ENCODE measurements at places on chromosomes 2 and 18. TPM values are rescaled to one million over a fixed set of nuclear protein-coding genes. Genes with fewer than 3 reads are reported as not detected.

The FBLN7 gene
- 0.95 TPM for total RNA-seq

The CDH19 gene
- 48.2 TPM for total RNA-seq

The C2orf66 gene
- total RNA-seq: not detected

The KCNK3 gene
- total RNA-seq: 12.2 TPM

The CFC1 gene
- total RNA-seq: not detected

The KLHL29 gene
- 6.3 TPM for total RNA-seq

- DNase-seq: no peak
Observed at GRCh38 chr2:208686665-208687064, 280.1 kb downstream of the PTH2R start.

DNA sequence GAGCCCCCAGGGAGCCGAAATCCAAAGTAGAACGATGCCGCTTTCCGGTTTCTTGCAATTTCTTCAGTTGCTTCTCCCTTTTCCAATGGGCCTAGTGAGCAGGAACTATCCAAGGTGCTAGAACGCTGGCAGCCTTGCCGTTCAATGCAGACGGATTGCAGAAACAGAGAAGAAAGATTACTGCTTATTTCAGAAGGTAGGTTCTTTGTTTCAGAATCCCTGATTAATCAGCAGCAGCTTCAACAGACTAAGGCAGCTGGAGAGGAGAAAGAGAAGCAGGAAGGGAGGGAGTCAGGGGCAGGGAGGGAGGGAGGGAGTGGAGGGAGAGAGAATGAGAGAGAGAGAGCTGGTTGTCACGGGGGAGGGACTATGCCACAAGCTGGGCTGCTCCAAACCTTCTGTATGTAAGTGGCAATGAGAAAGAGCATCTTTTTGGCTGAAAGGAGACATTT lies 576 bp downstream of the NYAP2 start:
- DNase-seq: no peak

GRCh38 chr2:41892476-41892875 lies 155.3 kb upstream of the PKDCC start:
- no peak for DNase-seq

GRCh38 chr2:7203056-7203467 lies 285.9 kb downstream of the RNF144A start:
- DNase-seq: peak; percentile 76

DNA sequence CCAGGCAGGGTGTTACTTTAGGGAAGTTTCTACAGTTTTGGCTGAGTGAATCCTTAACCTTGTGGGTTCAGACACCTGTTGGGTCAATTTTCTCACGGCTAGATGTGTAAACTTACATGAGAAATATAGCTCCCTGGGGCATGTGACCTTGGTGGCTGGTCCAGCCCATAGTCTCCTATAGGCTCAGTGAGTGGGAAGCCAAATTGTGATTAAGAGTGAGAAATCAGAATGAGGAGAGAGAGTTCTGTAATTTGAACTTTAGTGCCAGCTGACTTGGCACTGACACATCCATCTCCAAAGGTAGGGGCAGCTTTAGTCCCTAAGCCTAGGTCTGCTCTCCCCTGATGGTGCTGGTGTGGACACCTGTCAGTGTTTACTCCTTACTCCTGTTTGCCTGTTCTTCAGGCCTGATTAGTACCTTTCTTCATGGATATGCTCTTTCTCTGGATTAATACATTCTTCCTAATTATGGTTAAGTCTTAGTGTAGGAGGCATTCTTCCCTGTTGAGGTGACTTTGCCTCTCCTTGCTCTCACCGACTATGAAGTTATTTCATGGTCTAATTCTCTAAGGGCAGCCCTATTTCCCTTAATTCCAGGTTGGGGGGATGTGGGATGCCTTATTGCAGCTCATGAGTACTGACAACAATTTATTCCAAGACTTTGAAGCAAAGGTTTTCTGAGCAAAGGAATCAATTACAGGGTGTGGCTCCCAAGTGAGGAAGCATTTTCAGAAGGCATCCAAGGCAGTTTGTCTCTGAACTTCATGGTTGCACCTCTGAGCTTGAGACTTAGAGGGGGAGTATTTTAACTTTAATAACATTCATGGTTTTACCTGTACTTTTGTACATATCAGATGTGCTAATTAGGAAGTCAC lies 177.3 kb downstream of the DYSF start:
- no peak for DNase-seq

- DNase-seq: no peak
Observed at GRCh38 chr18:24602201-24602600, 141.8 kb downstream of the HRH4 start.

DNA sequence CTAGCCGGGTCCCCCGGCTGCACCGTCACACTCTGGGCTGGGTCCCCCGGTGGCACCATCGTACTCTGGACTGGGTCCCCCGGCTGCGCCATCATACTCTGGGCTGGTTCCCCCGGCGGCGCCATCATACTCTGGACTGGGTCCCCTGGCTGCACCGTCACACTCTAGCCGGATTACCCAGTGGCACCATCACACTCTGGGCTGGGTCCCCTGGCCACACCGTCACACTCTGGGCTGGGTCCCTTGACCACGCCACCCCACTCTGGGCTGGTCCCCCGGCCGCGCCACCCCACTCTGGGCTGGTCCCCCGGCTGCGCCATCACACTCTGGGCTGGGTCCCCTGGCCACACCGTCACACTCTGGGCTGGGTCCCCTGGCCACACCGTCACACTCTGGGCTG lies 653.8 kb upstream of the ID2 start:
- DNase-seq: no peak

DNA sequence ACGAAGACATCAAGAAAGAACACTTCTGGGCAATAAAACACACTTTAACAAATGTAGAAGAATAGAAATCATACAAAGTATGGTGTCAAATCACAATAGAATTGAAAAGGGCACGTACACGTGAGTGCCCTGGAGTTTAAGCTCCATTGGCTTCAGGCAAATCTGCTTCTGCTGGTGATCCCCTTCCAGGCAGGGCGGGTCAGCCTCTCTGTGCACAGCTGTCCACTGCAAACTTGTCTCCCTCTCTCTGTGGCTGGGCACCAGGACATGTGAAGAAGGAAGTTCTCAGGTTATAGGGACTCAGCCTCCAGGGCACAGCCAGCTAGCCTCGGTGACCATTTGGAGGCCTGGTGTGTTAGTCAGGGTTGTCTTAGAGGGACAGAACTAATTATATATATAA lies 66.0 kb downstream of the ST3GAL5 start:
- no peak for DNase-seq

GRCh38 chr2:48984922-48985321 lies 169.4 kb downstream of the FSHR start:
- DNase-seq: no peak

DNA sequence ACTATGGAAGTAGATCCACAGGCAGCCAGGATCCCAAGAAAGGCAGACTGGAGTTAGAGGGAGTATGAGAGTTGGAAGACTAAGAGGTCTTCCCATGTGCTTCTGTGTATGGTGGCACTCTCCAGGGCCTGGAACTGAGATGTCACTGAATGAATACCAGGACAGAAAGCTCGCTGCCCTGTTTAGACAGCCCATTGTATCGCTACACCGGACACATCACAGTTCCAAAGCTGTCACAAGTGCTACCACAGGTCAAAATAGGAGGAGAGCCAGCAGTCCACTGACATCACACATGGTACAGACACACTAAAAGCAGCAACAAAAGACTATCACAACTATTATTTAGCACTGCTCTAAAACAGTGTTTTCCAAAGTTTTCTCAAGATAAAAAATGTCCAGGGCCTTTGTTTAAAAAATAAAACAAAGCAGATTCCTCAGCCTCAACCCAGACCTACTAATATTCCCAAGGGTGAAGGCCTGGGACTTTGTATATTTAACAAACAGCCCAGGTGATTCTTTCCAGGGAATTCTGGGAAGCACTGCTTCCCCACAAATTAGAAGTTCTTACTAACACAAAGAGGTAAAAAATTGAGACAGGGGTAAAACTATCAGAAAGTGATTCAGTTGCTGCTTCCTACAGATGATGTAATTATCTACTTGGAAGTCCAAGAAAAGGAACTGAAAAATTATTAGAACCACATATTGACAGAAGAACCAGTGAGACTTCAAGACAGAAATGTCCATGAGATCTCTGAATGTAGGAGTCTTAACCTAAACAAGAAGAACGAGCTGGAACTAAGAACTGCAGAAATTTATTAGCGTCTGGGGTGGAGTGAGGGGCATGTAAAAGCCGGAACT lies 116.0 kb downstream of the DTNB start:
- DNase-seq: no peak

GRCh38 chr2:204479557-204479956 lies 65.7 kb upstream of the PARD3B start:
- no peak for DNase-seq

- DNase-seq: no peak
Observed at GRCh38 chr18:12474876-12475275, 67.1 kb downstream of the PRELID3A start.

DNA sequence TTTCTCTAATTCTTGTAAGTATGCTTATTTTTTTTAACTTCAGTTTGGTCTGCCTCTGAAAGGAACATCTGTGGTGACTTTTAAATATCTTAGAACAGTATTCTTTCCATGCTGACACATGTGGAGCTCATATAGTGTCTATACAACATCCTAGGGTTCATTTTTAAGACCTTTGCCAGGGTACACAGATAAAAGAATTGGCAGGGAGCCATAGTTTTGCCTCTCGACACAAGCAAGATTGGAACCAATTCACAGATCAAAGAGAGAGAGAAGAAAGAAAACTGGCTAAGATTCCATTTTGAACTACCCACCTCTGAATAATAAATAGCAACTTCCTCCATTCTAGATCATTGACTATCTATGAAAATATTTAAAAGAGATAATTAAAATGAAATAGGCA lies 142.7 kb upstream of the ST6GAL2 start:
- DNase-seq: no peak

- no peak for DNase-seq
Observed at GRCh38 chr2:232637866-232638583, 4.6 kb downstream of the EFHD1 start.

GRCh38 chr2:160245614-160246155 lies 45.6 kb upstream of the ITGB6 start:
- no peak for DNase-seq

GRCh38 chr18:42508683-42509296 lies 553.8 kb downstream of the PIK3C3 start:
- no peak for DNase-seq

- DNase-seq: no peak
Observed at GRCh38 chr2:151569167-151569566, 159.5 kb downstream of the RIF1 start.

GRCh38 chr18:55327454-55327853 lies 260.5 kb downstream of the TCF4 start:
- DNase-seq: no peak

DNA sequence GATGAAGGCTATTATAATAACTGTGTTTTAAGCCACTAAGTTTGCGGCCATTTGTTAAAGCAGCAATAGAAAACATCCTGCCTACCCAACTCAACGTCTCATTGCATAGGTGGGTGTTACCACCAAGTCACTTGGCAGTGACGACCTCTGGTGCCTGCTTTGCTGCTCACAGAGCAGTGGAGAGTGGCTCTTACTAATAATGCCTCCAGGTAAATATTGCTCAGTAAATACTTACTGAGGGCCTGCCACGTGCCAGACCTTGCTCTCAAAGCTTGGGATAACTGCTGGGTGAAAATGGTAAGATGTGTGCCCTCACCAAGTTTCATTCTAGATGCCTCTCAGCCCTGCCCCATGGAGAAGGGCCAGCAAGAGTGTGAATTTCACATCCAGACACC lies 27.7 kb downstream of the ITGA6 start:
- DNase-seq: no peak

DNA sequence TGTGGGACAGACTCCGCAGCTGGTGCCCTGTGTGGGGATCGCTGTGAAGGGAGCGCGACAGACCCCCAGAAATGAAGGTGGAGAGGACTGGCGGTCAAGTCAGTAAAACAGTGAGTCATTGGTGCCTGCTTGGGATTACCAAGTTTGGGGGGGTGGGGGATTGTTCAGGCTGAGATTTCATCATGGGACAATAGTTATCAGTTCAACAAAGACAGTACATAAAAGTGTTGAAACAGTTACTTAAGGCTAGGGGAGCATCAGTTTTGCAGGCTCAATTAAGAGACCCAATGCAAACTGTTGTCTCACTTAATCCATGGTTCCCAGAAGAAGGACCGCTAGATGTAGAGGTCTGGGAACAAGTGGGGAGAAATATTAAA lies 42.4 kb upstream of the PDK1 start:
- no peak for DNase-seq

DNA sequence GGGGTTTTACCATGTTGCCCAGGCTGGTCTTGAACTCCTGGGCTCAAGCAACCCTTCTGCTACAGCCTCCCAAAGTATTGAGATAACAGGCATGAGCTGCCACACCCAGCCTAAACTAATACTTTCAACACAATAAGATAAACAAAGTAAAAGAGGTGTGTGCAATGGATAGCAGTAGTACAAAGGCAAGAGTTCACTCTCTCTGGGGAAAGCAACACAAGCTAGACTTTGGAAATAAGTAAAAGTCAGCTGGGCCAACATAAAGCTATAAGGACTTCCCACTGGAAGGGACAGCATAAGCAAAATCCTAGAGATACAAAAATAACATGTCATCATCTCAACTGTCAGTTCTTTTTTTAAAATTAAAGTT lies 5.2 kb upstream of the NOSTRIN start:
- DNase-seq: no peak

DNA sequence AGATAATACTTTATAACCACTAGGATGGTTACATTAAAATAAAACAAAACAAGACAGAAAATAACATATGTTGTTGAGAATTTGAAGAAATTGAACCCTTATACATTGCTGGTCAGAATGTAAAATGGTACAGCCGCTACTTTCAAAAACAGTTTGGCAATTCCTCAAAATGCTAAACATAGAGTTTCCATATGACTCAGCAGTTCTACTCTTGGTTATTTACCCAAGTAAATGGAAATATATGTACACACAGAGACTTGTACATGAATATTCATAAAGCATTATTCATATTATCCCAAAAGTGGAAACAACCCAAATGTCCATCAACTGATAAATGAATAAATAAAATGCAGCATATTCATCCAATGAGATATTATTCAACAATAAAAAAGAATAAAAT lies 92.5 kb upstream of the LRATD1 start:
- DNase-seq: no peak

- DNase-seq: no peak
Observed at GRCh38 chr2:137838255-137839092, 125.8 kb upstream of the HNMT start.

- DNase-seq: no peak
Observed at GRCh38 chr2:27170581-27171337, 22.0 kb downstream of the TCF23 start.

- DNase-seq: no peak
Observed at GRCh38 chr2:71100195-71100964, 29.6 kb downstream of the MCEE start.

DNA sequence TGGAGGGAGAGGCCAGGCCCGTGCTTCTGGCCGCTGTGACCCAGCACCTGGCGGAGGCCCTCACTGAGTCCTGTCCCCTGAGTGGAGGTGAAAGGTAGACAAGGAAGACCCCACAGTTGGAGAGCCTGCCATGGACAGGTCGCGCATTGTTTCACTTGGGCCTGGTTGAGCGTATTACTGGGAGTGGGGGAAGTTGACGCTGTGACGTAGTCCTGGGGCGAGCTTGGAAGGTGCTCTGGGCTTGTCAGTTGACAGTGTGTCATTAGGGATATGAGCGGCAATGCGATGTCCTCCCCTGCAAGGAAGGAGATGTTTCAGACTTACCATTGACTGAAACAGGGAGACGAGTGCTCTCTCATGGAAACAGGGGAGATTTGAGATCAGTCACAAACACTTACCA lies 127.1 kb downstream of the SH3RF3 start:
- no peak for DNase-seq

GRCh38 chr2:112491946-112492345 lies 10.0 kb downstream of the TTL start:
- no peak for DNase-seq

All from sigmoid colon (tissue), 7 donors.